ENCODE measurements at places on chromosomes 2 and 18.

DNA sequence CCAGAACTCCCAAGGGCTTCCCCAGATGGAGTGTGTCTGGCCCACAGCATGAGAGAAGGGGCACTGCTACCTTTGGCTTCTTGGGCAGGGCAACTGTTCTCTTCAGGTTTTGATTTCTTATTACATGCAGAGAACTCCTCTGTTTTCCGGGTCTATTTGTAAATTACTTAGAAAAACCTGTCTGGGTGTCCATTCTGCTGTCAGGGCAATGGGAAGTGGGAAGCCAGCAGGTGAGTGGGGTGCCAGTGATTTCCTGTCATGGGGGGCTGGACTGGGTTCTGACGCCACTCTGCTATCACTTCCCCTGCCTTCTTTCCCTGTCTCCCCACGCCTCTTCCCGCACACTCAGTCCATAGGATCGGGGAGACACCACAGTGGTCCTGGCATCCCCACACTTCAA lies 58.0 kb upstream of the LGALSL start:
- no peak for DNase-seq

- no peak for DNase-seq
These were observed 54.4 kb upstream of the FOSL2 start for GRCh38 chr2:28338046-28338817.

DNA sequence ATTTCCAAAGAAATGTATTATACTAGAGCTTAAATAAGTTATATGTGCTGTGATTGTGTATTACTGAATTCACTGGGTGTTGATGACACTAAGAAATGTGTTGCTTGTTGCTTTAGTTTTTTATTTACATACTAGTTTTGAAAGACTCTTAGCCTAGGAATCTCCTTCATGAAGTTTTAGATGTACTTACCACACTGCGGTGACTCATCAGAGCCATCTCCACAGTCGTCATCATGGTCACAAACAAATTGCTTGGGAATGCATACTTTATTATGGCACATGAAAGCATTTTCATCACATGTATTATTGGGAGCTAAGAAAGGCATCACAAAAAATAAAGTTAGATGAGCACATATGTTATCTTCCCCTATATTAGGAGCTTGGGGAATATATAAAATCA lies 1624.2 kb downstream of the LRP1B start:
- DNase-seq, result no peak

GRCh38 chr2:238968616-238969384 lies 120.9 kb downstream of the TWIST2 start:
- no peak for DNase-seq

DNA sequence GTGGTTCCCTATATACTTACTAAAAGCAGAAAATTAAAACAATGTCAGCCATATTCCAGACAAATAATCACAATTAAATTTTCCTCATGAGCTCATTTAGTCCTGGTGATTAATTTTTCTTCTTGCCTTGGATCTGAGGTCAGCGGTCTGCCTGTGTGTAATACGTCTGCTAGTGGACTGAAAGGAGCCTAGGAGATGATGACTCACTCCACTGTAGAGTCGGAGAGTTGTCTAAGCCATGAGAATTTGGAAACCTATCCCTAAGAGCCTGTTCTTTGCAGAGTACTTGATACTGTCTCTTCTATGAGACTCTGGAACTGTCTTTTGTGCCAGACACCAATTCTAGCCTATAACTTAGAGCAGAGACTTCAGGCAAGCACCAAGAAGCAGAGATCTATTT lies 94.2 kb upstream of the RAB27B start:
- DNase-seq, result no peak

DNA sequence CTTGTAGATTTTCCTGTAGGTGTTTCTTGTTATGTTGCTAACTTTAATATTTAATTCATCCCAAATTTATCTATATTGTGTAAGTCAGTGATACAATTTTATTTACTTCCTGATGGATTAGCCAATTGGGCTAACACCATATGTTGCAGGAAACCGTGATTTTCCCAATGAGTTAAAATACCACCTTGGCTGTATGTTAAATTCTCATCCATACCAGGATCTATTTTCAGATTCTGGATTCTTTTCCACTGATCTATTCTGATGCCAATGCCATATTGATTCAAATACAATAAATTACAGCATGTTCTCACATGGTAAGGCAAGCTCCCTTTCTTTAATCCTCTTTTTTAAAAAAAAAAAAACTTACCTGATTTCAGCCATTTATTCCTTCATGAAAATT lies 85.8 kb upstream of the DNAJC10 start:
- DNase-seq, result no peak

DNA sequence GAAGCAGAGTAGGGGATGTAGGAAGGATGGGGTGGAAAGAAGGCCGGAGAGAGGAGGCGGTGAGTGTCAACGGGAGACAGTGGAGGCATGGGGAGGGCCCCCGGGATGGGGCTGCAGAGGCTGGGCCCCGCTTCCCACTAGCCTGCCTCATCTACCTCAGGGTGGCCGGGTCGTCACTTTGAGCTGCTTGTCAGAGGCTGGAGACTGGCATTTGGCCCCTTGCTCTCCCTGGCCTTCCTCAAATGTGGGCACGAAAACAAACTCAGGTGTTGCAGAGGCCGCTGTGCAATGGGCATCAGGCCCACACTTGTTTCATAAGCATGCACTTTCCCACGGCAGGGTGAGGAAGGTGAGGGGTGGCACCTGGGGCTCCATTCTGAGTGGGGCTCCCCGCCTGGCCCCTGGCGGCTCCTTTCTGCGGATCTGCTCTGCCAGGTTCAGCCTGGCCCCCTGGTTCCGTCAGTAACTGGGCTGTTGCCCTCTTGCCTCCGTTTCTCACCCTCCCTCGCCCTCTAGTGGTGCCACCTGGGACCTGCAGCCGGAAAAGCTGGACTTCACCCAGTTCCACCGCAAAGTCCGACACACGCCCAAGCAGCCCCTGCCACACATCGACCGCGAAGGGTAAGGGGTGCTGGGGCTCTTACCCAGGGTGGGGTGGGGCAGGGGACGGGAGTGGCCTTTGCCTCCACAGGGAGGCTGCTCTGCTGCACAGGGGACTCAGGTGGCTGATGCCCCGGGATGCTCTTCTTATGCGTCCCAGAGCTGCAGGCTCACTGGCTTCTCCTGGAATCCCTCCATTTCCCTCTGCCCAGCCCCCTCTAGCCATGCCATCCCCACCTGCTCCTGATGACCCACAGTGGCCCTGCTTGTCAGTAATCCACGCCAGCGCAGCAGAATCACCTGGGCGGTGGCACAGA lies 125.4 kb downstream of the CTIF start:
- DNase-seq, result peak; percentile 64

- DNase-seq, result peak; percentile 57
These were observed 27.7 kb upstream of the AP1S3 start for GRCh38 chr2:223865124-223865523.

GRCh38 chr2:123061534-123061933 lies 963.6 kb upstream of the CNTNAP5 start:
- DNase-seq, result no peak

GRCh38 chr18:55654986-55655385 lies 67.0 kb upstream of the TCF4 start:
- DNase-seq, result no peak

- DNase-seq, result no peak
These were observed 17.3 kb downstream of the PHLPP1 start for GRCh38 chr18:62732617-62733016.

DNA sequence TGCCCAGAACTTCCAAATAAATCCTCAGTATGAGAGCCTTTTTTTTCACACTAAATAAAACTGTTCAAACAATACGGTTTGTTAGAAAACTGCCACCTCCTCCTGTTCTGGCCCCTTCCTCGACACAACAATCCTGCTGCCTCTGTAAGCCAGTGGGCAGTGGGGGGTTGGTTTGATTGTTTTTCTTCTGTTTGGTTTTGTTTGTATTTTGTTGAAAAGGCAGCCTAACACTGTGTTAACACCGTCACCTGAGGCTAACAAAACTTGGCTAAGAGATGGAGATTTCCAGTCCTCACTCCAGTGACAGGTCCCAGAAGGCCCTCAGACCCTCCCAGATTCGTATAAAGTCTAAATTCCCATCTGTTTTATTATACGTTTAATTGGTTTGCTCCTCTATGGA lies 402.1 kb downstream of the ZNF521 start:
- no peak for DNase-seq

- DNase-seq, result no peak
These were observed 65.4 kb downstream of the EPAS1 start for GRCh38 chr2:46362667-46363012.

DNA sequence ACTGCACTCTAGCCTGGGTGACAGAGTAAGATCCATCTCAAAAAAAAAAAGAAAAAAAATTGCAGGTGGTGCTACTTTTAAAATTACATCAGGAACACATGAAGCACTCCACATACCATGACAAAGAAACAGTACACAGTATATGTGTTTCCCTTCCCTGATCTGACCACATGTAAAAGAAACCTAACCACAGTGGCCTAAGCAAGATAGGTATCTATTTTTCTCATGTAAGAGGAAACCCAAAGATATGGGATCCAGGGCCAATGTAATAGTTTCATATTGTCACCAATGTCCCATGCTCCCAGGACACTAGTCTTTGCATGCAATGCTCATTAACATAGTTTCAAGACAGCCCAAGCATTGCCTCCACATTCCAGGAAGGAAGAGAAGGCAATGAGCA lies 99.9 kb downstream of the DYM start:
- no peak for DNase-seq

- DNase-seq, result no peak
These were observed 138.8 kb downstream of the ATAD2B start for GRCh38 chr2:23788100-23788499.

- DNase-seq, result no peak
These were observed 40.2 kb downstream of the ZC3H15 start for GRCh38 chr2:186526281-186526680.

GRCh38 chr2:202909394-202910192 lies 1.9 kb downstream of the WDR12 start:
- DNase-seq, result no peak

DNA sequence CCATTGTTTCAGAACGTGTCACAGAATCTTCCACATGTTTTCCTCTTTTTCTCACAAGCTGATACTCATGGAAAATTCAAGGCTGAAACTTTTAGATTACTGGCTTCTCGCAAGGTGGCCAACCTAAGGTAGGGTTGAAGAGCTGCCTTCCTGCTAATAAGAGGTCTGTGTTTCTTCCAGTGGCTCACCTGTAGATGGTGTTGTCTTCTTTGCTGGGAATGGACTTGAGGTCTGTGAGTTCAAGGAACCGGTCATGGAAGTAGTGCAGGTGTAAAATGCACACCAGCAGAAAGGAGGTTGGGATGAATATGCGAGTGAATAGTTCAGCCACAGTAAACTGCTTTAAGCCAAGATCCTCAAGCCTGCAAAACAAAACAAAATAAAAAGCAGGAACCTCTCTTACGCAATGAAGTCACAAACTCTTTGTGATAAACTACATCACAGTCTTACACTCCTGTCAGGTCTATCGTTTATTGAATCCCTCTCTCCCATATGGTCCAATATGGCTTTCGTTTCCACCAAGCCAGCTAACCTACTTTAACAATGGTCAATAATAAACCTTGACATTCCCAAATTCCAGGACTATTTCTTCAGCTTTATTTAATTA lies 258.9 kb downstream of the NAPG start:
- DNase-seq, result no peak

- peak; percentile 88 for DNase-seq
These were observed 114.0 kb downstream of the FAM210A start for GRCh38 chr18:13612196-13612997.

DNA sequence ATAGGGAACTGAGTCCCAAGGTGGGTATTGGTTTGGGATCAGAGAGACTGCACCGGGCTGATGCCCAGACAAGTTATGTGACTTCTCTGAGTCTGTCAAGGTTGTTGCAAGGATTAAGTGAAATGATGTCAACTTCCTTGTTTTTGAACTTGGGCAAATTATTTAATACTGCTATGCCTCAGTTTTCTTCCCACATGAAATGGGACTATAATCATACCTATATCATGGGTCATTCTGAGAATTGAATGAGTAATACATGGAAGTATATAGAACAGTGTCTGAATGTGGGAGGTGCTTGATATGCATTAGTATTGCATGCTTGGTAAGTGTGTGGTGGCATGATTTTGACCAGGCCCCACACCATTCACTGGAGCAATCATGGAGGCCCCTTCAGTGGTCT lies 99.0 kb downstream of the PRKCE start:
- no peak for DNase-seq

- DNase-seq, result peak; percentile 83
These were observed 526 bp downstream of the PRKRA start for GRCh38 chr2:178450524-178450773.

DNA sequence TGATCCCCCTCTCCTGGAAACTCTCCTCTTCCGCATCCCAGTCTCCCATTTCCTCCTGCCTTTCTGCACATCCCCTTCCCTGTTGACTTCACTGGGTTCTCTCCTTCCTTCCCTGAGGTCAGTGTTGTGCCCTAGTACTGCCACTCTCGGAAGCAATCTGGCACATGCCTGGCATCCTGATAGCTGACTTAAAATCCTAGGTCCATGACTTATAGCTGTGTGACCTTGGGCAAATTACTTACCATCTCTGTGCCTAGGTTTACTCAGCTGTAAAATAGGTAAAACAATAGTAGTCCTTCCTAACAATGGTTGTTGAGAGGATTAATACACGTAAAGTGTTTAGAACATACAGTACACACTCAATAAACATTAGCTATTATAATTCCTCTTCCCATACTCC lies 9.3 kb downstream of the EVA1A start:
- DNase-seq, result no peak

GRCh38 chr2:215352602-215353001 lies 40.7 kb downstream of the ATIC start:
- DNase-seq, result no peak

- peak; percentile 63 for DNase-seq
These were observed 10.3 kb downstream of the ITGA6 start for GRCh38 chr2:172437419-172438341.

GRCh38 chr18:43486462-43486861 lies 209.2 kb upstream of the SYT4 start:
- no peak for DNase-seq

- no peak for DNase-seq
These were observed 91.4 kb downstream of the PPP1R1C start for GRCh38 chr2:182077023-182077422.

- no peak for DNase-seq
These were observed 39.2 kb upstream of the TTN start for GRCh38 chr2:178846458-178846802.

- no peak for DNase-seq
These were observed 86.5 kb downstream of the ACKR3 start for GRCh38 chr2:236656166-236656565.

GRCh38 chr2:143588746-143589145 lies 459.5 kb downstream of the ARHGAP15 start:
- no peak for DNase-seq

GRCh38 chr2:133705287-133705686 lies 137.0 kb upstream of the NCKAP5 start:
- no peak for DNase-seq

DNA sequence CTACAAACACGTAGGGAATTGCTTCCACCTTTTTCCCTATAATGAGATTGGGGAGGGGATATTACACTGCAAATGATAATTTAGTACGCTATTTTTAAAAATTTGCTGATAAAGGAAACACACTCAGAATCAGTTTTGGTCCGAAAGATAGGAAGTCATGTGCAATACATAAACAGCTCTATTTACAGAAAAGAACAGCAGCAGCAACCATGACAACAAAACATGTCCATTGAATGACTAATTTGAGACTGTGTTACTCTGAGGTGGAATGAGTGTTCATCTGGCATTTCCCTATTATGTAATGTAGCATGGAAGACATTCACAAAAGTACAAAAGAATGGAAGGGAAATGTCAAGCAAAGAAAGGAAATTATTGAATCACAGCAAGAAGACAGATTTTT lies 337.2 kb downstream of the NBAS start:
- no peak for DNase-seq

- DNase-seq, result no peak
These were observed 46.3 kb downstream of the TCF7L1 start for GRCh38 chr2:85179541-85179940.

All from activated naive CD4-positive, alpha-beta T cell treated with anti-CD3 and anti-CD28 coated beads, Interleukin-2, amount 10 ng/mL, durations not matched to agents 7 days and 5 days (primary cell).